Astrocyte of the spinal cord (primary cell): ENCODE measurements at places on chromosomes 7 and 10.

DNA sequence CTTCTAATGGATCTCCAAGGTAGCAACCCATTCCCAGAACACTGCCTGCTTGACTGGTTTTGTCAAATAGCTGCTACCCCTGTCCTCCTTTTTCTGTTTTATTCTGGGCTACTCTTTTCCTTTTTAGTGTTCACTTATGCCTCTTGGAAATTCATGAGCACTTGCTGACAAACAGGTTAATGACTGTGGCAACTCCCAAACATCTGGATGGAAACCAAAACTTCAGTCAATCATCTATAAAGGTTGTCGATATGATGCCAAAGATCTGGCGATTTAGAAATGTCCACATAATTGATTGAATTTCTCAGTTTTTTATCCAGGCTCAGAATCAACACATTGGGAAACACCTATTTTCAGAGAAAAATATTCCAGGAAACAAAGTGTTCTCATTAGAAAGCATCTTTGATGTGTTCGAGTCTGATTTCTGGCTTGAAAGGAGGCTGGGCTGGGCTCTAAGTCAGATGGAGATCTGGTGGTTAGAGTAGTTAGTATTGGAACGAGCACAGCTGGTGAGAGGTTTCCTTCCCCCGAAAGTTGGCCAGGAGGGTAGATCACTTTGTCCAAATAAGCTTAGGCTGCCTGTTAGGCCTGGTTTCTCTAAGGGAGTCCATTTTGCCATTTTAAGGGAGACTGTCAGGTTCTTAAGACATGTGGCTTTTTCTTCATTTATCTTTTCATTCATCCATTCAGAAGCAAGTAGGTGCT, 17.8 kb downstream of the PAX2 start:
- DNase-seq, result no peak

- no peak for DNase-seq
Observed at GRCh38 chr7:23467291-23467805, 2.9 kb downstream of the IGF2BP3 start.

DNA sequence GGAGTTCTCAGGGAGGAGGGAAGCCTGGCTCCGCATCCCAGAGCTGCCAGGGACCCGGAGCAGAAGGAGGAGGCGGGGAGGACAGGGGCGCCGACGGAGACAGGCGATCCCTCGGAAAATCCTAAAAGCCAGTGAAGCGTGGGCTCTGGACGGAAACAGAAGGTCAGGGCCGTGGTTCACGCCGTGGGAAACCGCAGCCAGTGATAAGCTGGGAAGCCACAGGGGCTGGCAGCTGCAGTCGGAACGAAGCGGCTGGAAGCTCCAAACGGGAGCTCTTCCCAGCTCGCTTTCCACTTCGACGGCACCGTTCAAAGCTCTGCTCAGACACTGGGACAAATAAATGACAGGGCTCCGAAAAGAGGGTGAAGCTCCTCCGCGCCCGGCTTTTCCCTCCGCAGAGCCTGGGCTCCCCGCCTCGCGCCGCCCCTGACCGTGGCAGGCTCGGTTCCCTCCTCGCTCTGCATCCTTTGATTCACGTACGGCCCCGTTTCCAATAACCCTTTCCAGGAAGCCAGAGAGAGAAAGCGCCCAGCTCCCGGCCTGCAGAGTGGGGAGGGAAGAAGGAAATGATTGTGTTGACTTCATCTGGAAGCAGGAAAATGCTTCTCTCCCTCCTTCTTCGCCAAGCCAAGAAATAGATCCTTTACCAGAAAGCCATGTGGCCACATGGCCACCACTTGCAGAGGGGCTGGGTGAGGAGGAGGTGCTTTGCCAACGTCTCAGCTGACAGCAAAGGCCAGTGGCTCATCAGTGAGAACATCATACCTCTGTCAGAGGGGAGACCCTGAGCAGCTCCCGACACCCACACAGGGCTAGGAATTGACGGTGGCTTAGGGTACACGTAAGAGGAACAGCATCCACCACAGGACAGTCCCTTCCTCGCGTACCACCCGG, 57.4 kb downstream of the ADRB1 start:
- peak; percentile 40 for DNase-seq

- peak; percentile 81 for DNase-seq
Observed at GRCh38 chr10:61760943-61761824, 98.5 kb downstream of the CABCOCO1 start.

- DNase-seq, result peak; percentile 72
Observed at GRCh38 chr10:25552283-25552919, 377.6 kb downstream of the GPR158 start.

DNA sequence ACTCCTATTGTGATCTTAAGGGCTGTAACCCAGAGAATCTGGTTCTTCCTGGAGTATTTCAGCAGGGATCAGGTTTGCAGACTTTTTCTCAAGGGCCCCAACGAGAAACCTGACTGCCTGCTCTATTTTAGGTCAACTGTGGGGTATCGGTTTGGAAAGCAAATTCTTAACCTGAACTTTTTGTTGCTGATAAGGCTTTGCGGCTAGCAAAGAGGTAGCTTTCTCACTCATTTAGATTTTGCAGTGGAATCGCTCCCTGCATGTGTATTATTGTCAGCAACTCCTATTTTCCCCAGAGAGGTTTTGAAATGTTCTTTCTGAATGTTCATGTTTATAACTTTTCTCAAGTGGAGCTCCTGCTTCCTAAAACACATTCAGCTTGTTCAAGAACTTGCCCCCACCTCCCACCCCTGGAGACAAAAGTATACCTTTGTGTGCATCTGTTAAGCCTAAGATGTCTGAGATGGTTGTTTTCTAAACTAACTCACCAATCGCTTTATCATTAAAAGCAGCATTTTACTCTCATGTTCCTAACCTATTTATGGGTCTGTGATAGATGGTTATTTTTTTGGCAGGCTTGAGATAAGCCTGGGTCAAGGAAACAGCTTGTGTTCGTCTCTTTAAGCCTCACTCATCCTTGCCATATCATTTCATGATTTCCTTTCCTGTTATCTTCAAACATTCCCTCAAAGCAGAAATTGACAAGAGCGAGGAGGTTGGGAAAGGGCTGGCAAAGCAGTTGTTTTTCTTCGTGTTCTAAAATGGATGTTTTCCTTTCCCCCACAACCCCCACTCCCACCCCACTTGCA, 129.8 kb downstream of the BAMBI start:
- DNase-seq, result no peak

DNA sequence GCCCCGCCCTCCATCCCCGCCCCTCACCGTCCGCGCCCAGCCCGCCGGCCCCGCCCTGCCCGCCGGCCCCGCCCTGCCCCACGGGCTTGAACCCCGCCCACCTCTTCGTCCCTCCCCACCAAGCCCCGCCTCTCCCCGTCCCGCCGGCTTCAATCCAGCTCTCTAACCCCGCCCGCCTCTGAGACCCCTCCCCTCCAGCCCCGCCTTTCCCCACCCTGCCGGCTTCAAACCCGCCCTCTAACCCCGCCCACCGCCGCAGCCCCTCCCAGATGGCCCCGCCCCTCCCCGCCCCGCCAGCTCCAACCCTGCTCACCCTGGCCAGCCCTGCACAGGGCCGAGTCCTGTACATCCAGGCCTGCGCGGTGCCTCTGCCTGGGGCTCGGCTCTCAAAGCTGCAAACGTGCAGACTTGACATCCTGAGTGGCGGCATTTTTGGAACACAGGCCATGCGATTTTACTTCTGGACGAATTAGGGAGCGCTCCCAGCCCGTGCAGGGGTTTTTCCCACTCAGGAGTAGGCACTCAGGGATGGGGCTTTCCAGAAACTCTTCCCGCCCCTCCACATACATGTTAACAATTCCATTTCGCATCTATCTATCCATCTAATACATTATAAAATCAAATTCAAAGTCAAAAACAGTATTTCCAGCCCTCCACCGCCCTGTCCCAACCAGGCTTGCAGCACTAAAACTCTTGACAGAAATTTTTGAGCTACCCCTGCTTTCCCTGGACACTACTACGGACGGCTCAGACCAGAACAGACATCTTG, 477 bp upstream of the NMT2 start:
- peak; percentile 97 for DNase-seq
